Vagina (tissue), 2 donors: ENCODE measurements at places on chromosomes 4 and X.

DNA sequence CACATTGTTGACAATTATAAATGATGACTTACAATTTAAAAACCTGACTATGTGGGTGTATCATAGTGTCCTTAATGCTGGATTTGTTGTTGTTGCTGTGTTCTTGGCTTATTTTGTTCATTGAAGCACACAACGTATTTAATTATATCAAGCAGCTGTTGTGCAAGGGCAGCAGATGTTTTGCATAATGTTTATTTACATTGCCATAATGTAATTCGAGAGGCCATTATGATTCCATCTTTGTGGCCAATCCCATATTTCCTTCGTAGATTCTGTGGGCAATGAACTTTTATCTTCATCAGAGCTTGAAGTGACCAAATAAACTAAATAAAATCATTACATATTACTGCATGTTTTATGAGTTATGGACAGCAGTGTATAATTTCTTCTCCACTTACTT, 422.6 kb upstream of the GALNTL6 start:
- DNase-seq = no peak

DNA sequence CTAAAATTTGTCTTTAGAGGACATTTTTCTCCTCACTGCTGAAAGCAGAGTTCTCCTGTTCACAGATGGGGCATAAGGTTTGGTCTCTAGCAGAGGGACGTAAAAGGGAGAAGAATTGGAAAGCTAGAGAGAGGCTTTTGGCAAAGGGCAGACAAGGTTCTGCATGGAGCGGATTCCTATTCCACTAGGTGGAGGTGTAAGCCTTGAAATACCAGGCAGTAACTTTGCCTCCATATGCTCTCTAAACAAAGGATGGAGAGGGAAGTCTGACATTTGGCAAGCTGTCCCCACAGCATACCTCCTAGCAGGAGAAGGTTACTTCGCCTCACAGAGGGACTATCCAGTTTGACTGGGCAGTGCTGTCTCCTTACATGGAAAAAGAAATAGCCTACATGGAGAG, 174.7 kb downstream of the DACH2 start:
- DNase-seq = no peak

DNA sequence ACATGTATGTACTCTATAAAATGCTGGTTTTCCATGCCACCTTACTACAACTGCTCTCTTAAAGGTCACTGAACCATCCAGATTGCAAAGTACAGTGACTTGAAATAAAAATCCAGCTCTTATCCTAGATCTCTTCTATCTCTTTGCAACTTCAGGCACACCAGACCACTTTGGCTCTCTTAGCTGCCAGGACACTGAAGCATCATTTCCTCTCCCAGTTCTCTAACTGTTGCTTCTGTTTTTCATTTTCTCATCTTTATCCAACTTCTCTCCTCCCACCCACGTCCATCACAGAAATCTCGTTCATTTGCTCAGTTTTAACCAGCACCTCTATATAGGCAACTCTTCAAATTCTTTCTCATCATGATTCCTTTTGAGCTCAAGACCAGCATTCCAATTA, 74.3 kb downstream of the METTL14 start:
- no peak for DNase-seq

DNA sequence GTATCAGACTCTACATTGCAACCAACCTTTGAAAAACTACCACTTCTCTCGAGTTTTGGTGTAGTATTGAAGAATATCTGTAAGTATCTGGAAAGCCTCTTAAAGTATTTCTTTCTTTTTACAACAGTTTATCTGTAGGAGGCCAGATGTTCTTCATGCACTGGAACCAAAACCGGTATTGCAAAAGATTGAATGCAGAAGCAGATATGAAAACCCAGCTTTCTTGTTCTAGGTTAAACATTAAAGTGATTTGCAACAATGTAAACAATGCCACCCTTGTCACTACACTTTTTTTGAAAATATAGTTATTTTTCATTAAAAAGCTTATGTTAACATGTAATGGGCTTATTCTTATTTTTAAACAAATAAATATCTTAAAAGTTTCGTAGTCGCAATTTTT, 27.2 kb downstream of the PLS3 start:
- no peak for DNase-seq

DNA sequence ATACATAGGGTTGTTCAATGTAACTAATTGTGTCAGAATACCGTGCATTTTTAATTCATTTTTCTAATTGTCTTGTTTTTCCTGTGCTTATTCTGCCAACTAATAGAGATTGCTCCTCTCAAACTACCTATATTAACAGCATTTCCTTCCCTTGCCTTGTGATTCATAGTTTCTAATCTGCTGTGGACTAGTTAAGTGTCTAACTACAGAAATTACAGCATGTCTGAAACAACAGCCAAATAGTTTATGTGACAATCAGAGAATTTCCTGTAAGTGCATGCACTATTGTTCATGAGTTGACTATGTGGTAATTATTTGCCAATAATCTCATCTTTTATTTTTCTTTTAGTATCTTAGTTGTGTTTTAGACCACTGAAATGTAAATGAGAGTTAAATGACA, 4.1 kb upstream of the SEC24B start:
- DNase-seq = no peak

DNA sequence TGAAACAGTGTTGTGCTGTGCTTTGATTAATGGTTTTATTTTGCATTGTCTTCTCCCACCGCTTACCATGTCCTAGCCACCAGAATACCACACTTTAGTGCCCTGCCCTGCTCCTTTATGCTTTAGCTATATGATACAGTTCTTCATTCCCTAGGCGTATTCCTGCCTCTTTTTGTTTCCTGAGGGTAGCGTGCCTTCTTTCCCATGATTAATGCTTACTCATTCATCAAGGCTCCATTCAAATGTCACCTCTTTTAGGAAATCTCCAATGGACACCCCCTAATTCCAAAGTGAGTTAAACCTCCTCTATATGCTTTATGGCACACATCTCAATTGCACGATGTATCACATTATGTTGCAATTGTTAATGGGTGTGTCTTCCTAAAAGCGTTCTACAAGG, 46.3 kb downstream of the SPANXD start:
- DNase-seq = no peak

- DNase-seq = no peak
Observed at GRCh38 chr4:185672151-185672550, 136.8 kb upstream of the PDLIM3 start.
